ENCODE measurements at places on chromosomes 5 and 9.

DNA sequence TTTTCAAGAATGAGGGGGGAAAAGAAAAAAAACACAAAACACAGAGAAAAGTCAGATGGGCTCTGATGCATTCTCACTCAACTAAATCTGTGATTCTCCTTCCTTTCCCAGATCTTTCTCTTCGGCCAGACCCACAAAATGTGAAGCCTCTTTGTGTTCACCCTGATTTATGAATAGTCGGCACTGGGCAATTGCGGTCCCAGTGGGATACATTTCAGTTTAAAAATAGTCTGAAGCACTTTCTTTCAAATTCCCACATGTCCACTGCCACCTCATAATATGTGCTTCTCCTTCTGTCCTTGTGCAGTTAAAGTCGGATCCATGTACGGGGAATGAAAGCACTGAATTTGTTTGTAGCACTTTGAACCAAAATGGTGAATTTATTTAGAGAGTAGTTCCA, 995.4 kb upstream of the WWC1 start:
- DNase-seq = no peak

- DNase-seq = no peak
These were observed 43.6 kb upstream of the TNFSF15 start for GRCh38 chr9:114849450-114849849.

- peak; percentile 61 for DNase-seq
These were observed 53.5 kb downstream of the RGS3 start for GRCh38 chr9:113516840-113517577.

DNA sequence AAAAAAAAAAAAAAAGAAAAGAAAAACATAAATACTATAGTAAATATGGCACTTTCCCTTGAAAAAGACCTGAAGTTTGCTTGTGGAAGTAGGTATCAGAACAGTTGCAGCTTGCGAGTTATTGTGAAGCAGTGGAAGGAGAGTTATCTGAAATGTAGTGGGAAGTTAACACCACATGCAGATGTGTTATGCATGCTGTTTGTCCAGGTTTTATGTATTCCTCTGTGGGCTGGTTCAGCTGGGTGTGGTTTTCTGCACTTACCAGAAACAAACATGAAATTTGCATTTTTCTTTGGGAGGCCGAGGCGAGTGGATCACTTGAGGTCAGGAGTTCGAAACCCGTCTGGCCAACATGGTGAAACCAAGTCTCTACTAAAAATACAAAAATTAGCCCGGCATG, 42.1 kb upstream of the CTNNA1 start:
- no peak for DNase-seq

DNA sequence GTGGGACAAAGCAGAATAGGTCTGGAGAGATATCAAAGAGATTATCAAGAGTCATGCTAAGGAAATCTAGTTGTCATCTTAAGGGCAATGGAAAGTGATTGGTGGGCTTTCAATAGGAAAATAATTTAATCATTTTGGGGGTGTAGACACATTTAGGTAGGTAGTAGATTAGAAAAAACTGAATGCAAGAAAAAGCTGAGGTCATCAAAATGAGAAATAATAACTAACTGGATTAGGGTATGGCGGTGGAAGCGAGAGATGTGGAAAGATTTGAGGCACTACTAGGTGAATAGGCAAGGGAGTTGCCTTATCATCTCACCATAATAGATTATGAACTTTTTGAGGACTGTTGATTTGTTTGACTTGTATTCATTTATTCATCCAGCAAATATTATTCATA, 393.2 kb upstream of the ZNF608 start:
- no peak for DNase-seq

GRCh38 chr5:151617841-151618710, 26.9 kb upstream of the FAT2 start:
- DNase-seq = no peak

- no peak for DNase-seq
These were observed 29.4 kb upstream of the ALDH1A1 start for GRCh38 chr9:72982146-72982799.

- DNase-seq = no peak
These were observed 46.9 kb upstream of the DNAH5 start for GRCh38 chr5:13991365-13991764.
